ENCODE measurements at places on chromosomes 7 and 10.

DNA sequence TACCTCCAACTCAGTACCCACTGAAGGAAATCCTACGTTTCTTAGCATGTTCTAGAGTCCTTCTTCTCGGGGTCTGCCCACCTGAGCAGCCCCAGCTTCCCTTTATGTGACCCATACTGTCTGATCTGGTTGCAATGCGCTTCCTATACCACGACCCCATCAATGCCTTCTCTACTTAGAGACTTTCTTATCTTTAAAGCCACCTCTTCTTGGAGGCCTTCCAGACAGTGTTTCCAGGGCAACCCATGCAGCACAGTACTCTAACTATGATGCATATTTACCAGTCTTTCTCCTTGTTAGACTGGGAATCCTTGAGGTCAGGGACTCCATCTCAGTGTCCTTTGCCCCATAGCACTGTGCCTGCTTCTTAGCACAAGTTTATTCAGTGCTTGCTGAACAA lies 54.5 kb upstream of the SLF2 start:
- DNase-seq, result peak; percentile 50

DNA sequence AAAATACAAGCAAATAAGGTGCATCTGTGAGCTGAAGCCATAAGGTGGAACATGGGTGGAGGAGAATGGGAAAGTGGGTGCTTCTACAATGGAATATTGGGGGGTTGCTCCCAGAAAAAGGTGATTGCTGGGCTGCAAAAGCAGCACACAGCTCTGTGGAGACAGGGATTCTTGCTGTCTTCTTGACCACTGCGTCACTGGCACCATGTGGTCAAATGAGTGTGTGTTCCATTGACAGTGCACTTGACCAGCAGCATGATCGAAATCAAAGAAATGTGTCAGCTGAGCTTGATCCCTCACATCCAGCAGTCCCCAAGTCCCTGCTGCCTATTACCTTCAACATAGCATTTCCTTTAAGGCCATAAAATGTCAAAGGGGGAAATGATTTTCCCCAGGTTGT lies 56.2 kb downstream of the GPR26 start:
- DNase-seq, result no peak

DNA sequence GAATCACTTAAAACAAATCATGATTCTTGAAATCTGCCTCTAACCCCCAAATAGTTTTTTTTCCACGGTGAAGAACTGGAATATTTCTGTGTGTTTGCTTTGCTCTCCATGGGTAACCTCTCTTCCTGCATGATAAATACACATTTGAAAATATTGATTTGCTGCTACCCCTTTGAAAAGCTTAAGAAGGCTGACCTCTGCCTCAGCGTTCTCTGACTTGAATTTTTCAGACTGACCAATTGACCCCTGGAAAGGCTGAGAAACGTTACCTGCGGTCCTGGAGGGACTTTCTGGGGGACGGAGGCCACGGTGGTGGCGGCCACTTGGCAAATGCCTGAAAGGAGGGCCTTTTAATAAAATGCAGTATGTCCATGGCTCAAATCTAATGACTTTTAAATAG lies 520.2 kb downstream of the LRMDA start:
- no peak for DNase-seq

DNA sequence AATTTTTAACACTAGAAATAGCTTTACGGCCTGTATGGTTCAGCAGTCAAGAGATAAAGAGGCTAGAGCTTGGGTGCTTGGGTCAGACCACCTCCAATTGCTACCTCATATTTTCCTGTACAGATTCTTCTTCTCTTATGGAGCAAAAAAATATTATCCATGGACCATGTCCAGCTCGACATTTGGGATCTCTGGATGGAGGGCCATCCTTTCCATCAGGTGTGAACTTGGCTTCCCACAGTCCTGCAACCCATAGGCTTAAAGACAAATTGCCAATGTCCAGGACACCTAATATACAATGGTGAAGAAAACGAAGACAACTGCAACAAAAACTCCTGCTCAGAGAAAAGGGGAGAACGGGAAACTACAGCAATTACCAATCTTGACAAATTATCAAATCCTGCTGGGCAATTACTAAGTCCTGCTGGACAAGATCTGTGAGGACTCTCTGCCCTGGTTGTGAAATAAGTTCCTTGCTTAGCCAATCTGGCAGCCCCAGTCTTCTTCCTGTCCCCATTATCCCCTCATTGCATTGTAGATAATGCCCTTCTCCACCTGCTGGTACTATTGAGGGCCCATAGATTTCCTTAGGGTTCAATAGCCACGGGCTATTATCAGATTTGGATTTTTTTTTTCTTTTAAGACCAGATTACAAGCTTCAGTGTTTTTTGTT lies 42.0 kb upstream of the BRAF start:
- DNase-seq, result no peak

DNA sequence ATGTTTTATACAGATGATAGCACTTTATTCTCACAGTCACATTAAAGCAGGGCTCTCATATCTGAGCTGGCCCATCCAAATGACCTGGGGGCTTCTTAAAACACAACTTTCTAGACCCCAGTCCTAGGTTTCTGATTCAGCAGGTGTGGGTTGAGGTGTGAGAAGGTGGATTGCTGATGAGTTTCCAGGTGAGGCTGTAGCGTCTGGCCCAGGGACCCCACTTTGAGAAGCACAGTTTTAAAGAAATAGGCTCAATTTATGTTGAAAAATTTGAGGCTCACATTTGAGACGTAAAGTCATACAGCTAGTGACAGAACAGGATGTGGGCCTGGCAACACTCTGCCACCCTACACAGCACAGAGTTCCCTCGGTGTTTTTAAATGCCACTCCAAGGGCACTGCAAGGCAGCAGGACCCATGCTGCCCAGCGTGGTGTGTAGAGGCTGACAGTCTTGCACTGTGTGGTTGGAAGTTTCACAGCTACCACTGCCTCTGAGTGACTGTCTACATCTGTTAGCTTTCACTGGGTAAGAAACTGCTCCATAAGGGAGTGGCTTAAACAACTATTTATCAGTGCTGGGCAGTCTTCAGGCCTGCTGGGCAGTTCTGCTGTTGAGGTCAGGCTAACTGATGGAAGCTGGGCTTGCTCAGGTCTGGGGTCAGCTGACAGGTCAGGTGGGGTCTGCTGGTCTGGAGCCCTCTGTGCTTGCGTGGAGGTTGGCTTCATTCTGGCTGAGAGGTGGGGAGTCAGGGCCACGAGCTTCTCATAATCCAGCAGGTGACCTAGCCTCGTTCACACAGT lies 319.7 kb downstream of the CXCL12 start:
- DNase-seq, result no peak

DNA sequence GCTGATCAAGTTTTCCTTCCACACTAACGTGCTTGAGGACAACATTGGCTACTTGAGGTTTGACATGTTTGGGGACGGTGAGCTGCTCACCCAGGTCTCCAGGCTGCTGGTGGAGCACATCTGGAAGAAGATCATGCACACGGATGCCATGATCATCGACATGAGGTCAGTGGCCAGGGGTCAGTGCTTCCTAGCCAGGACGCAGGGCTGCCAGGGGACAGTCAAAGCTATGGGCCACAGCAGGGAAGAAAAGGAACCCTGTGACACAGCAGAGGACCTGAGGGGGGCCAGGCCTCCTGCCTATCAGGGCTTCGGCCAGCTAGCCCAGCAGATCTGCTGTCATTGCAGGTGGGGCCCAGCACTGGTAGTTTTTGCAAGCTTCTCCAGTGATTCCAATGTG lies 5.2 kb downstream of the RBP3 start:
- no peak for DNase-seq

DNA sequence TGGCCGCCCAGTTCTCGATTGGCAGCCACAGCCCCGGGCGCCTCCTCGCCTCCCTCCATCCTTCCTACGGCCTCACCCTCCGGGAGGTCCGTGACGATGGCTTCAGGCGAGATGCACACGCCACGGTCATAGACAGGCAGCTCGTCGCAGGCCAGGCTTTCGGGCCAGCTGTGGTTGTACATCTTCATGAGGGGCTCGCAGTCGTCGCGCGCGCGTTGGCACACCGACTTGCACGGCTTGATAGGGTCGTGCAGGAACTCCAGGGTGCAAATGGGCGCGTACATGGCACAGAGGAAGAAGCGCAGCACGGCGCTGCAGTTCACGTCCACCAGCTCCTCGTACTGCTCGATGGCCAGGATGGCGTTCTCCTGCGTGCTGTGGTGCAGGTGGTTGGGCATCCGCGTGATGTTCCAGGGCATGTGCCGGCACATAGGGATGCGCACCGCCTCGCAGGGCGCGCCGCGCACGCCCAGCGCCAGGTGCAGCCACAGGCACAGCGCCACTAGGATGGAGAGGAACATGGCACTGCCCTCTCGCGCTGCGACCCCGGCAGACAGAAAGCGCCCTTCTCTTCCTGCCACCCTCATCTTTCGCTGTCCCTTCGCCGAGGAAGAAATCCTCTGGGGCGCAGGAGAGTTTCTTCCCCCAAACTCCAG lies 472 bp downstream of the SFRP4 start:
- DNase-seq, result no peak

- DNase-seq, result peak; percentile 72
Measured at GRCh38 chr7:24757353-24758275, at the start of gene GSDME. GSDME (minus strand) TSS chr7:24757464; CDS start chr7:24749774, 7,690 bp downstream.

DNA sequence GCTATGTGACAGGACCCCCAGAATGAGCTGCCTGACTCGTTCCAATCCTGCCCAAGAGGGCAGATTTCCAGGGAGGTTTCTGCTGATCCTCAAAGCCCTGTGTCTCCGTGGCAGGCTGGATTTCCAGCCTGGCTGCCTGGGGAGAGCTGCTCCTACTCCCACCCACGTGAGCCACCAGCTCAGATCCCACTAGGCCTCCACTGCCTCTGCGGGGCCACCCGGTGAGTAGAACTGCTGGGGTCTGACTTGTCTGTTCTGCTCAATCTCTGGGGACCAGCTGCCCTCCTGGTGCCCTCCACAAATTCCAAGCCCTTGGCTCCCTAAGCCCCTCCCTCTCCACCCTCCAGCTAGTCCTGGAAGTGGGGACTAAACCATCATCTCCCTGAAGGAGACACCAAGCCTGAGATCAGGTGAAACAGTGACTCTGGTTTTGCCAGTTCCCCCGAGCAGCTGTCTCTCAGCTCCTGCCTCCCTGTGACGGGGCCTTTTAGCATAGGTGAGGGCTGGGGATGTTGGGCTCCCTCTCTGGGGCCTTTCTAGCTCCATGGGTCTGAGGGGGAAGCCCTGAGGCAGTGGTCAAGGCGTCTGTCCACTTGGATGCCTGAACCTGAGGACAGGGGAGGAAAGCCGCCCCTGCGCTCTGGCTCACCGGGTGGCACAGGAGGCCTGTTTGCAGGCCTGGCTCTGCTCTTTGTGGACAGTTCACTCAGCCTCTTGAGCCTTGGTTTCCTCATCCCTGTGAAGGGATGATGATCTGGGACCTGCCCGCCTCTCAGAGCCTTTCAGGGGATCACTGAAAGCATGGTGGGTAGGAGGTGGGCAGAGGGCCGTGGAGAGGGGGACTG lies 5.6 kb downstream of the FAM241B start:
- DNase-seq, result no peak

Data from nucleus accumbens (tissue), 56 donors.